Activated CD4-positive, alpha-beta memory T cell treated with anti-CD3 and anti-CD28 coated beads, Interleukin-2, amount 10 ng/mL, durations not matched to agents 7 days and 5 days (primary cell): ENCODE measurements at places on chromosomes 2 and 18. TPM values are rescaled to one million over a fixed set of nuclear protein-coding genes. Genes with fewer than 3 reads are reported as not detected.

GRCh38 chr2:133871545-133872209 is 303.4 kb upstream of the NCKAP5 start:
- H3K4me1 ChIP-seq: no peaks in the 10 kb centered on the region
- H3K4me3 ChIP-seq: no peak overlapping the region
- H3K36me3 ChIP-seq: no peaks in the 10 kb centered on the region

FBXO36 gene
- 0.71 TPM for total RNA-seq

CUL3 gene
- 66.9 TPM for total RNA-seq

EFR3B gene
- total RNA-seq: not detected

DNA sequence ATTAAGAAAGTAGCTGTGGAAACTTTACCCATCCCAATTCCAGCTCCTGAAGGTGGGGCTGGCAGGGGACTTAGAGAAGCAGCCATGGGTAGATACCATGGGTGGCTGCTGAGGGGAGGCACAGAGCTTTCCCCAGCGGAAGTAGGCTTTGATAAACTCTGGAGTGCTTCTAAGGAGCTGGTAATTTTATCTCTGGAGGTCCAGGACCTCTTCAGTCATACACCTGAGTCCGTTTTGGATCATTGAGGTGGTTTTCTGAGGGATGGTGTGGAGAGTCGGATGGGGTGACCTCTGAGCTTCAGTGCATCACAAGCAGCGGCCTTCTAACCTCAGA is 36.7 kb upstream of the BMP10 start:
- H3K36me3 ChIP-seq: peaks cover 28% of the 10 kb centered on the region
- H3K4me3 ChIP-seq: peak overlapping the region; percentile 34
- peak overlapping the region; percentile 93 for H3K27ac ChIP-seq
- H3K4me1 ChIP-seq: peaks cover 39% of the 10 kb centered on the region
